ENCODE measurements at places on chromosomes 1 and 21. TPM values are rescaled to one million over a fixed set of nuclear protein-coding genes. Genes with fewer than 3 reads are reported as not detected.

DNA sequence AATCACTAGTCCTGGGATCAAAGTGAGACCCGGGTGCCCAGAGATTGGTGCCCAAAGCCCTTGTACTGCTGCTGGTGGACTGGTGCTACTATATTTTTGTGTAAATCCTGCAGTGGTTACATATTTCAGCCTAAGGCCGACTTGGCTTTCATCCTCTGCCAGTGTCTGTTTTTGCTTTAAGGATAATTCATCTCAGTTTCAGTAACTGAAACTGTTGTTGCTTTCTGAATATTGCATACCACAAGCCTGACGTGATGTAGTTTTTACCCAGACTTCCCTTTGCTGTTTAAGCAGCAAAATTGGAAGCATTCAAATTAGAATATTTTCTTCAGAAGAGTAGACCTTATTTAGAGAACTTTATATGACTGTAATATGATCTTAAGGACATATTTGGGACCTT is 341.8 kb downstream of the RYR2 start:
- DNase-seq, result no peak

DNA sequence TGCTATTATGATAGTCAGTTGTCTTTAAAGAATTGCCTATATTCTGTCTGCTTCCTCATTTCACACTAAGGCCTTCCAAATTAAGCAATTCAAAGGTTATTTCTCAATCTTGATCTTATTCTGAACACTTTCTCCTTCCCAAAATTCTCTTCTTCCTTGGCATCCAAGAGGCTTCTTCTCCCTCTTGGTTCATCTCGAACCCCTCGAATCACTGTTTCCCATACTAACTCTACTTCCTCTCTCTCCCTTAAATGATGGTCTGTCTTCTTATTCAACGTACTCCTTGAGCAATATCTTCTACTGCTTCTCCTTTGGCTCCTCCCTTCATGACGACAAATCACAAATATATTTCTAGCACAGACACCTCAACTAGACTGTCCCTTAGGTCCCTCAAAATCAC is 4.5 kb downstream of the COPA start:
- no peak for DNase-seq

DNA sequence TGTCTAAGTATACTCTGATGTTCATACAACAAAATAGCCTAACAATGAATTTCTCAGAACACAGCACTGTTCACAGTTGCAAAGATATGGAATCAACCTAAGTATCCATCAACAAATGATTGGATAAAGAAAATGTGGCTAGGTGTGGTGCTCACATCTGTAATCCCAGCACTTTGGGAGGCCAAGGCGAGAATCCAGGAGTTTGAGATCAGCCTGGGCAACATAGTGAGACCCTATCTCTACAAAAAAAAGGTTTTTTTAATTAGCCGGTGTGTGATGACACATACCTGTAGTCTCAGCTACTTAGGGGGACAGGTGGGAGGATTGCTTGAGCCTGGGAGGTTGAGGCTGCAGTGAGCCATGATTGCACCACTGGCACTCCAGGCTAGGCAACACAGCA is 10.7 kb downstream of the IFNAR2 start:
- no peak for DNase-seq

LYPD8 gene
- not detected for total RNA-seq

All from heart right ventricle (tissue), 16 donors.